ENCODE measurements at places on chromosomes 2 and 18. TPM values are rescaled to one million over a fixed set of nuclear protein-coding genes. Genes with fewer than 3 reads are reported as not detected.

Gene RIT2
- total RNA-seq, result not detected

Gene CYRIA
- total RNA-seq, result 19.4 TPM

Gene KRTCAP3
- total RNA-seq, result not detected

Gene CCDC121
- 1.5 TPM for total RNA-seq

Gene ABCG8
- not detected for total RNA-seq

Gene PTRHD1
- total RNA-seq, result 45.5 TPM

Gene NDUFAF7
- total RNA-seq, result 9.2 TPM

Gene ICA1L
- total RNA-seq, result 3.6 TPM

Gene ARPC2
- 644 TPM for total RNA-seq

Gene SERPINB4
- total RNA-seq, result not detected
